HL-60 (cell line): ENCODE measurements at places on chromosomes 2 and 18.

- no peak for DNase-seq
Measured at GRCh38 chr2:200172944-200173581, 133.4 kb upstream of the SPATS2L start.

- peak; percentile 22 for DNase-seq
Measured at GRCh38 chr2:74815941-74816340, 18.0 kb upstream of the HK2 start.

DNA sequence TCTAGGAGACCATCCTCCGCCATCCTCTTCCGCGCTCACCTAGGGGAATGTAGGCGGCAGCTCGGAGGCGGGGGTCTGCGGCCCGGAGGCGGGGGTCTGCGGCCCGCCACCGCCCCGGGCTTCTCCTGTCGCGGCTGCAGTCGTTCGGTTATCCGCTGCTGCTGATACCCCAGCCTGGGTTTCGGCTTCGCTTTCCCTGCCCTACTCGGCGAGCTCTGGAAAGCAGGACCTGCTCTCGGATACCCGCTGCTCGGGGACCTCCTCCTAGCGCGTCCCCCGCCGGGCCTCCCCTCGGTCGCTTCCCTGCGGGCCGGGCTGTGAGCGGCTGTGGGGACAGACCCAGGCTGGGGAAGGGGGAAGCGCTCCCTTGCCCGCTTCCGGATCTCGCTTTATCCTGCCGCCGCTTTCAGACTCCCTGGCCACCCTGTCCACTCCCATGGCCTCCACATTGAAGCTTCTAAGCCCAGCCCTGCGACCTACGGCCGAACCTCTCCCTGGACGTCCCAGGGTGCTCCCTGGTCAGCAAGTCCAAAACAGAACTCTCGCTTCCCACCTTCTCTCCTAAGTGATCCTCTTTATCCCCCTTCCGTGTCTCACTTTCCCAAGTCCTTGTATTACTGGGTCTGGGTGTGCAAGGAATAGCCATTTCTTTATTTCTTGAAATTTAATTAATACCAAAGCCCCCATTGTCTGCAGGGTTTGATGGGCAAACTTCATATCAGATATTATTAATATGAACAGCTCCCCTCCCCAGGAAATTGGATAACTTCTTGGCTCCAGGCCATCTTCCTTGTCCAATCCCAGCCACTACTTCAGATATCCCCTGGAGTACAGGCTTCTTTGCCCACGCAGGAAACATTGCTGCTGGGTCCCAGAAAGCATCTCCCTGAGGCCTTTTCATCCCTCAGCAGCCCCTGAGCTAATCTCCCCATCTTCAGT is 769 bp downstream of the FKBP1B start:
- no peak for DNase-seq

GRCh38 chr2:11057031-11057430 is 98.2 kb upstream of the SLC66A3 start:
- DNase-seq, result no peak

- DNase-seq, result no peak
Measured at GRCh38 chr2:75751360-75751759, 40.6 kb upstream of the GCFC2 start.

GRCh38 chr2:168793596-168793995 is 8.8 kb upstream of the NOSTRIN start:
- no peak for DNase-seq

DNA sequence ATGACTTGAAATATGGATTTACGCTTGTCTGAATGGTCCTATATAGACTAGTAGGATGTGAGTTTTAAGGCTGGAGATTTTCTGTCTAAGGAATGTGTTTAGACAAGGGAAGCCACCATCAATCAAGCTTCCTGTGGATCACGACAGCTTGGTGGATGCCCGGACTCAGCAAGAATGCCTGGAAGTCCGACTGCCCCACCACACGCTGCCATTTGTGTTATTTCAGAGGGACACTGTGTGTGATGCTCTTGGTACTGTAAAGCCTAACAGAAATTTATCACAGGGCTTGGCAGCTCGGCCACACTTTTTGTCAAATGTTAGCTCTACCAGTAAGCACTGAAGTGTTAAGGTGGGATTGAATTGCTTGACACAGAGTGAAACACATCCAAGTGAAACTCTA is 127.1 kb upstream of the CDH7 start:
- no peak for DNase-seq

- no peak for DNase-seq
Measured at GRCh38 chr2:85861180-85861579, 27.6 kb downstream of the ST3GAL5 start.

DNA sequence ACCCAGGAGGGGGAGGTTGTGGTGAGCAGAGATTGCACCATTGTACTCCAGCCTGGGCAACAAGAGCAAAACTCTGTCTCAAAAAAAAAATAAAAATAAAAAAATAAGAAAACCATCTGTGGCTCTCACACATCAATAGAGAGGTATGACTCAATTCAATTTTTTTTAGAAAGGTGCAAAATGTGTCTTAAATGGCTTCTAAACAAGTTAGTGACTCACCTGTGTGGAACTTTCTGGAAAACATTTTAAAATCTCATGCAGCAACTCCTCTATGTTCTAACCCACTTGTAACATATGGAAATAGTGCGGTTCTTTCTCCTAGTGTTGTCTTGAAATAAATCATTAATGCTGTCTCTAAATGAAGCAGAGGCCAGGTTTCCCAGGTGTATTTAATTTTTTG is 10.7 kb upstream of the SULT1C4 start:
- DNase-seq, result no peak

- DNase-seq, result no peak
Measured at GRCh38 chr2:164479460-164479859, 141.8 kb downstream of the GRB14 start.

DNA sequence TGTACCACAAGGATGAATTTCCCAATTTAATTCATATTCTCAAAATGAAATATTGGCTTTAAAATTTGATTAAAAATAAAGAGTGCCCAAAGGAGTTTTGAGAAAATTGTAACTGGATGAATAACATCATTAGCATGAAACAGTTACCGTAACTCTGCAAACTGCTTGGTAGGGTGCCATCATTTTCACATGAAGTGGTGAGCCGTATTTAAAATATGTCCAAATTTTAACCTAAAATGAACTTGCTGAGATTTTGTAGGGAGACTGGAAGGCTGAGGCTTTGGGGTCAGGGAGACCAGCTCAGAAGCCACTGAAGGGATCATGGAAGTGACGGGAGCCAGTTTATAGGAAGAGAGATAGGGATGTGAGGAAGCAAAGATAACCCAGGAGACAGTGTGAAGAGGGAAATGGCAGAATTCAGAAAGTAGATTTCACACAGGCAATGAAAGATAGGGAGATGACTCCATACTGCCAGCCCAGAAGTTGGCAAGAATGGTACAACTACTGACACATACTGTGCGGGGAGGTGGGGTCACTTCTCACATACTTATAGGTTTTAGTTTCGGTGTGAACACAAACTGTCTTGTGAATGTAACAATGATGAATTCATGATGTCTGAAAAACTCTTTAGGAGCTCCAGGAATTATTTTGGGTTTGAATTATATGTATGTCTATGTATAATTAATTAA is 53.8 kb downstream of the EFEMP1 start:
- DNase-seq, result no peak

GRCh38 chr2:219777388-219777787 is 150.0 kb downstream of the SLC4A3 start:
- DNase-seq, result no peak

- DNase-seq, result no peak
Measured at GRCh38 chr2:106122157-106122556, 71.9 kb downstream of the UXS1 start.

- DNase-seq, result no peak
Measured at GRCh38 chr2:44582363-44583008, 220.7 kb downstream of the CAMKMT start.

- DNase-seq, result no peak
Measured at GRCh38 chr2:239226677-239227581, 173.9 kb downstream of the HDAC4 start.

- DNase-seq, result no peak
Measured at GRCh38 chr2:43387092-43388062, 161.0 kb upstream of the ZFP36L2 start.

- DNase-seq, result no peak
Measured at GRCh38 chr2:55148269-55148668, 83.8 kb downstream of the CLHC1 start.

GRCh38 chr2:120231564-120231973 is 8.4 kb upstream of the TMEM185B start:
- DNase-seq, result no peak

DNA sequence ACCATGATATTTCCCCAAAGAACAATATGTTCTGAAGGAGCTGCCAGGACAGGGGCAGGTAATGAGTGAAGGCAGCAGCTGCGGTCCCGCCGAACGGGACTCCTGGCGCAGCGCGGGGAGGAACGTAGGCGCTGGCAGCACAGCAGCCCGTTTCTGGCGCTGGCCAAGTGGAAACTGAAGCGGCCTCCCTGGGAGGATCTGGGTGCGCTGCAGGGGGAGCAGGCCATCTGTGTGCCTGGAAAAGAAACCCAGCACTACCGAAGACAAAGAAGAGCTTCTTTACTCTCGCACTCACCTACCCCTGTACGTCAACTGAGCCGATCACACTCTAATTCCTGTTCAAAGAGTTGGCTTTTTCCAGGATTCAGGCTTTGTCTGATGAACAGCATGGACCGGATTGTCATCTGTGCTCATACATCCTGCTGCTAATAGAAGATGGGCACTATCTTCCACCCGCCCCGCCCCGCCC is 11.8 kb downstream of the G6PC2 start:
- no peak for DNase-seq

- peak; percentile 41 for DNase-seq
Measured at GRCh38 chr2:84880645-84881521, at the start of gene TRABD2A. TRABD2A (minus strand) TSS chr2:84881084; CDS start chr2:84881039, 45 bp downstream.

- DNase-seq, result no peak
Measured at GRCh38 chr2:31217465-31218200, at the start of gene CAPN14. CAPN14 (minus strand) TSS chr2:31217515; CDS start chr2:31205447, 12,068 bp downstream.

GRCh38 chr2:229852565-229852964 is 69.2 kb downstream of the TRIP12 start:
- DNase-seq, result no peak

GRCh38 chr2:31296641-31297287 is 62.8 kb downstream of the EHD3 start:
- no peak for DNase-seq

DNA sequence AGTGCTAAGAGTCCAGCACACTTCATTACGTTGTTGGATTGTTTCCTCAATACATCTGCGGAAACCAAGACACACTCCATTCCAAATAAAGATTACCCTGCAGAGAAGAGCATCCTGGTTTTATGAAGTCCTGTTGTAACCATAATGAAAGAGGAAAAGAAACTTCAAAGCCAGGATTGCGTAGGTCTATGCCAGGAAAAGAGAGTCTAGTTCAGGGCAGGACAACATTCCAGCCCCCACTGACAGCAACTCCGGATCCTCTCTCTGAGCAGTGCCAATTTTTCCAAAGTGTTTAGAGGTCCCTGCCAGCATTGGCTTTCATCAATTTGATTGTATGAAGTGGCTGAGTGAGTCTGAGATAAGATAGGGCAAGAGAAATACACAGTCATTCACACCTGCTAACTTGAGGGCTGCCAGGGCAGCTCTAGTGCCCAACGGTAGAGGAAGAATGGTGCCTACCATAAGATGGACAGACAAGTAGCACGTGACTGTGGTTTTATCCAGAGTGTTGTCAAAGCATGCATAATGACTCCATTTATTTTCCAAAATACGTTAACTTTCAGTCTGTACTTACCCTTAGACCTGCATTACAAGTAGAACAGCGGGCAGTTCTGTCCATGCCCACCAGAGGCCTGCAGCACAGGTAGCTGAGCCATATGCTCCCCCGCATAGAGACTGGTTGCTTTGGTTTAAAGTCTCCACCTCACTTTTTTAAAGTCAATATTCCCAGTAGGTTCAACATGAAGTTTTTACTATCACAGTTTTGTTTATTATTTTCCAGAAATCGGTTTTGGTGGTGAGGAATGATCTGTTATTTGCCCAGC is 23.7 kb downstream of the PIEZO2 start:
- no peak for DNase-seq

DNA sequence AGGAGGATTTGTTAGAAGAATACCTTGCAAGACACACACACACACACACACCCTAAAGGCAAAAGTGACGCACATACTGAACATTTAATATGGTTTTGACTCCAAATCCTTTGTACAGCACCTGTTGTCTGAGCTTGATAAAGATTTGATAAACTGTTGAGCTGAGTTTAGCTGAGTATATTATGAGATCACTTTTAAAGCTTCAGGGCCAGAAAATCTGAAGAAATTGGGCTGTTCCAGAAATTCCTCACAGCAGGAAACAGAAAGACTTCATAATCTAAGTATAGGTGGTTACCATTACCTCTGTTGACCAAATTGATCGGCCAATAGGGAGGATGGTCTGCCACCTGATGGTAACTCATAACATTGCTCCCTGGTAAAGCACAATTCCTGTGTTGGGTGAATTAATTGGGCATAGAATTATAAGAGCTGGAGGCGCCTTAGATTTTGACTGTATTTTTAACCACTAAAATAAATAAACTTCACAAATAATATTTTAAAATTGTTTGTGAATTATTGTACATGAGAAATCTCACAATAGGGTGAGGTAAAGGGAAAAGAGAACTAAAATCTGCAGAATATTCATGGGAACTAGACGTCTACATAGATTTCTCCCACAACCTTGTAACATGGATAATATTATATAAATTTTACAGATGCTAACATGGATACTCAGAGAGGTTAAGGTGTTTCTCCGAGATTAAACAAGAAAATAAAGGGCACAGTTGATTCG is 21.8 kb upstream of the RPIA start:
- no peak for DNase-seq

GRCh38 chr2:15890936-15891905 is 49.1 kb upstream of the MYCN start:
- DNase-seq, result no peak

DNA sequence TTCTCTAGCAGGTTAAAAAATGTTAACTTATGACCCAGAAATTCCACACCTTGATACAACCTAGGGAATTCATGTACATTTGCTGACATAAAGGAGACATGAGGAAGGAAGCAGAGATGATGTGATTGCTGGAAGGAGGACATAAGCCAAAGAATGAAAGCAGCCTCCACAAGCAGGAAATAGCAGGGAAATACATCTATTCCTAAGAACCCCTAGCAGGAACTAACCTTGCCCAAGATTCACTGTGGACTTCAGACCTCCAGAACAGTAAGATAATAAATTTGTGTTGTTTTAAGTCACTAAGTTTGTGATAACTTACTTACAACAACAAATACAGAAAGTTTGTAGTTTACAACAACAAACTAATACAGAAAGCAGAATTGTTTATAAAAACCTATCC is 4.6 kb upstream of the DSG4 start:
- DNase-seq, result no peak
